8988T (cell line): ENCODE measurements at places on chromosomes 2 and 18.

DNA sequence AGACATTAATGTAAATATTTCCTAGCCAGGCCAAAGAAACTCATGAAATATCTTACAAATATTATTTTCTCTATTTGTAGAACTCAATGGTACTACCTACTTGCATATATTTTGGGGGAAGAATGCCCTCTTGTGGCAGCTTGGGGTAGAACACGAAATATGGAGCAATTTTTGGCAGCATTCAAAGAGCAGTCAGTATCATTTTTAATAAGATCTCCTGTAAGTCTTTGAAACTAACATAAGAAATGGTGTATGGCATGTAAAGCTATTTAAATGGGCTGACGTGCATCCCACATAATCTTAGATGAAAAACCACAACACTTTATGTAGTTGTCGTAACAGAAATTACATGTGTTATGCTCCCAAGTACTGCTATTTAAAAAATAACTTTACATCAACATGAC is 62.3 kb upstream of the CCDC195 start:
- no peak for DNase-seq

- DNase-seq = no peak
Observed at GRCh38 chr18:48826271-48826670, 124.5 kb downstream of the SMAD7 start.

GRCh38 chr2:223459328-223459939 is 142.7 kb downstream of the SCG2 start:
- no peak for DNase-seq

DNA sequence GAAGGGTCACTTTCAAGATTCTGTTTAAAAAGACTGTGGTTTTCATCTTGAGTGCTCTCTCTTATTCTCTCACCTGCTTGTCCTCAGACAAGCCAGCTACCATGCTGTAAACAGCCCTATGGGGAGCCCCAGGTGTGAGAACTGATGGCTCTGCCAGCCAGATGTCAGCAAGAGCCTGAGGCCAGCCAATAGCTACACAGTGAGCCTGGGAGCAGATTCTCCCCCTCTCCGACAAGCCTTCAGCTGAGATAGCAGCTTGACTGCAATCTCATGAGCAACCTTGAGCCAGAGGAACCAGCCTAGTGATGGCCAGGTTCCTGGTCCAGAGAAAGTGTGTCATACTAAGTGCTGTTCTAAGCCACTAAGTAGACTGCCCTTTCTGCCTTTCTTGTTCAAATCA is 272.1 kb downstream of the NAPG start:
- DNase-seq = no peak

GRCh38 chr2:106532236-106532635 is 45.1 kb downstream of the CD8B2 start:
- no peak for DNase-seq

DNA sequence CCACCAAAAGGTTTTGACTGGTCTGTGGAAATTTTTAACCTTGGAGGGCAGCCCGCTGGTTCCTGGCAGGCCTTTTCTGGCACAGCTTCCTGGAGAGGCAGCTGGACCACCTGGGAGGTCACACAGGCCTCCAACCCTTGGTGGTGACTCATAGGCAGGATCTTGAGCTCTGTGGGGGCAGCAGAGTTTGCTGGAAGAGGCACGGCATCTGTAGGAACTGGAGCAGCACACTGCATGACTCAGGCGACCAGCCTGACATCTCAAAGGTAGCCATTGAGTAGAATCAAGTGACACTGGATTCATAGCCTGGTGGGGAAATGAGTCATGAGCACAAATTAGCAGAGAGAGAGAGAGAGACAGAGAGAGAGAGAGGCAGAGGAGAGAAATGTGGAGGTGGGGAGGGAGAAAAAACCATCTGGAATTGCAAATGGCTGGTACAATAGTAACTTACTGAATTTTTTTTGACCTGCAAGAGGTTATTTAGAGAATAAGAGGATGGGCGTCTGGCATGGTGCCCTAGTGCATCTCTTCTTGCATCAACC is 57.4 kb downstream of the TRPM8 start:
- DNase-seq = peak; percentile 92

GRCh38 chr18:76678248-76678647 is 144.1 kb upstream of the ZNF236 start:
- DNase-seq = no peak

- no peak for DNase-seq
Observed at GRCh38 chr2:20061476-20061875, 10.0 kb upstream of the LAPTM4A start.

DNA sequence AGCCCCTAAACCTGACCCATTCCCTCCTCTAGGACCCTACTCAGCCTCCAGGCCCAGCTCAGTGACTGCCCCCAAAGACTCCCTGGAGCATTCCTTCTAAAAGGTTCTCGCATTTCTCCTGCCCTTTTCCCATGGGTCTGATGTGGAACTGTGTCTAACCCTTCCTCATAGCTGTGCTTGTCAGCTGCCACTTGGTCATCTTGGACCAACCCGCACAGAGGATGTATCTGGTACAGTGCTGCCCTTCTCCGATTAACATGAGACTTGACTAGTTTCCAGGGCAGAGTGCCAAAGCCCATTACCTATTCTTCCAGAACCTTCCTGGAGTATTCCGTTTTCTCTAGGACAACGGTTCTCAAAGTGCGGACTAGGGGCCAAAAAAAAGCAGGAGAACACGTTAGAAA is 518 bp upstream of the NFU1 start:
- DNase-seq = no peak

- DNase-seq = no peak
Observed at GRCh38 chr18:7742224-7742623, 175.1 kb downstream of the PTPRM start.

- no peak for DNase-seq
Observed at GRCh38 chr2:65465857-65466256, 33.5 kb upstream of the SPRED2 start.

GRCh38 chr2:239009589-239009961 is 161.7 kb downstream of the TWIST2 start:
- DNase-seq = no peak

DNA sequence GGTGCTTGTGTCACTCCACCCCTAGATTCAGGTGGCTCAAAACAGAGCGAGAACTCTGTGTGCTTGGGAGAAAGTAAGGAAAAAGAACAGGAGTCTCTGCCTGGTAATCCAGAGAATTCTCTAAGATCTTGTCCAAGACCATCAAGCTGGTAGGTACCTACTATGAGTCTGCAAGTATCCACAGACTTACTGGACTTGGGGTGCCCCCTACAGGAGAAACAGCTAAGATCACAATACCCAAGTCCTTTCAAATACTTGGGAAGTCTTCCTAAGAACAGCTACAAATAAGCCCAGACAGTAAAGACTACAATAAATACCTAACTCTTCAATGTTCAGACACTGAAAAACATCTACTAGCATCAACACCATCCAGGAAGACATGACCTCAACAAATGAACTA is 1143.6 kb upstream of the ACVR2A start:
- no peak for DNase-seq

- DNase-seq = no peak
Observed at GRCh38 chr2:127566139-127566417, 30.6 kb downstream of the MYO7B start.

- no peak for DNase-seq
Observed at GRCh38 chr2:7634409-7634808, 717.2 kb downstream of the RNF144A start.

DNA sequence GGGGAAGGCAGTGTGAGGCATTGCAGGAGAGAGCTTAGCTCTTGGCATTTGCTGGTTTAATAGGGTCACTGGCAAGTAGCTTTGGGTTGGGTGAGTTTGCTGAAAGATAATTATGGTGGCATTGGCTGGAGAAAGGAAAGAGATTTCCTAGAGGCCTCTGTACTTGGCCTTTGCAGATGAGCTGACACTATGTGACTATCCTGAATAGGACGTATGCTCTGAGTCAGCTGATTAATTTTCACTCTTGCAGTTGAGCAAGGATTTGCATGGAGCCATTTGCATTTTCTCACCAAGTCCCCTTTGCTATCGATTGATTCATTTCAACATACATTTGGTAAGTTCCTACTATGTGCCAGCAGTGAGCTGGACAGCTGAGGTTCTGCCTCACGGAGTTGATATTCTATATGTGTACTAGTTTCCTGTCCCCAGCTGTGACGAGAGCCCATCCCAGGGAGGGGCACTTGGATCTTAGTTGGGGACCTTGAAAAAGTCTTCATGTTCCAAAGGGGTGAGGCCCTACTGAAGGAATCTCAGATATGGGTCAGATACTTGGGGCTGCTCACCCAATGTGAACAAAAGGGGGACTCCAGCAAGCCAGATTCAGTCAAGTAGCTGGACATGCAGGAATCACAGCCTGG is 245.7 kb downstream of the LOXHD1 start:
- DNase-seq = no peak

DNA sequence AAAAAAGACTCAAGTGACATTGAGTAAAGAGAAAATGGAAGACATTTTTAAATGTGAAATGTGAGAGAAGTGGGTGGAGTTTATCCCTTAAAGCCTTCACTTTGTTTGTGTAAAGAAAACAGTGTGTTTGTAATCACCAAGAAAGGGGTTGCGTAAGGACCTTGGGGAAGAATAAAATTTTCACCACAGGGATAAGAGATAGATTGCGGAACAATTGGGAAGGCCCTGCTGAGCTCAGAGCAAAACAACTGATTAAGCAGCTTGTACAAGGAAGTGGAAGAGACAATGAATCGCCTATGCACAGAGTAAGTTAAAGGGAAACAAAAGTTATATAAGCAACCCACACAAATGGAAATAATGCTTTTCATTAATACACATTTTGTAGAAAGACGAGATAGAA is 327.7 kb downstream of the RAD51AP2 start:
- no peak for DNase-seq

DNA sequence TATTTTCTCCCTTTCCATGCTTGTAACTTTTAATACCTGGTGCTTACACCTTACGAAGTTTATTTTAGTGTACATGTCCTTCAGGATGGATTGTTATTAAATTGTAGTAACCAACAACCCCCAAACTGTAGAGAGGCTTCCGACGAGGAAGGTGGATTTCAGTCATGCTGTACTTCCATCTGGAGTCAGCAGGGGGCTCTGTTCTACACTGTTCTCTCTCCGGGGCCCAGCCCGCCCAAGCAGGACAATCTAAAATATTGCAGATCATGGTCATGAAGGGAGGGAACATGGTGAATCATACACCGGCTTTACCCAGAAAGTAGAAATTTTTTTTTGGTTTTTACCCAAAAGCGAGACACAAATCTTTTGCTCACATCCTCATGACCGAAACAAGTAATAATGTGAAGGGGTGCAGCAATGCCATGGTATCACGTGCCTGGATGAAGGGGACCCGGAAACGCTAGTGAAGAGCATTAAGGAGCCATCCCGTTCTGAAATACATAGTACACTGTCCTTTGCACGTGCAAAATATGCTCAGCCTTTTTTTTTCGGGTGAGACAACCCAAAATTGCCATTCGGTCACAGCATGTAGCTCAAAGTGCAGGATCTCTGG is 884.8 kb downstream of the EPHA4 start:
- peak; percentile 14 for DNase-seq

DNA sequence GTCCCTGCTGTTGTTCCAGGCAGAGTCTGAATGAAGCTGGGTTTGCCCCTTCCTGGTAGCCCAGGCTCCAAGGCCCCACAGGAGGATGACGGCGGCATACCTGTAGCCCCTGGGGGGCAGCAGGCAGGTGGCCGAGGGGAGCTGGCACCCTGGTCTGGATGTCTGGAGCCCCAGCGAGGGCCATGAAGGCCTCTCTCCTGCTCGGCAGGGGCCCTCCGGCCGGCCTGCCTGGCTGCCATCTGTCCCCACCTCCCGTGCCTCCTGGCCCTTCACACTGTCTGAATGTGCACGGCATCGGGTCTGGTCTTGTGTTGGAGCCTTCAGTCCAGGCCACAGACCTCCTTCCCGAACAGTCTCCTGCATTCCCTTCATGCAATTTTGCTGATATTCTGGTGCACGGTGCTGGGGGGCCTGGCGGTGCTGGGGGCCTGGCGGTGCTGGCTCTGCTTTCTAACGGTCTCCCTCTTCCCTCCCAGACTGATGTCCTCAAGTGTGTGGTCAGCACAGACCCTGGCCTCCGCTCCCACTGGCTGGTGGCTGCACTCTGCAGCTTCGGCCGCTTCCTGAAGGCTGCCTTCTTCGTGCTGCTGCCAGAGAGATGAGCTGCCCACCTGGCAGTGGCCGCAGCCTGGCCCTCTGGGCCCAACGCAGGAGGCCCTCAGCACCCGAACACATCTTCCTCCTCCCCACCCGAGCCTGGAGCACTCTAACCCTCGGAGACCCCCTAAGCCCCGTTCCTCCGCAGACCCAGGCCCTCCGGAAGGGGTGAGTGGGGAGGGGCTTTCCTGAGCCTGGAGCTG is 13.5 kb downstream of the BOK start:
- no peak for DNase-seq

DNA sequence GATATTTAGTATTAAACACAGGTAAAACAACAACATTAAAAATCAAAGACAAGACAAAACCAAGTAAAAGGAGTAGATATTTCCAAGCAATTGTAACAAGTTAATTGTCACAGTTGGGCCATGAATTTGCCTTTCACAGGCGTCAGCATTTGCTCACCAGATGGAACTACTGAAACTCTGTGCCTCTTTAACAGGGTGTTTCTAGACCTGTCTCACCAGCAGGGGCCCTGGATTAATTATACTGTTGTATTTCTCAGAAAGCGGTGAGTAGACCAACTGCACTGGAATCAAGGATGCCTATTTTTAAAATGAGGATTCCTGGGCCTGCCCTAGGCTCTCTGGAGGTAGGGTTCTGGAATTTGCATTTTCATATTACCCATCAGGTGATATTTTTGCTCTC is 92.6 kb downstream of the UPP2 start:
- no peak for DNase-seq
